A549 (cell line): ENCODE measurements at places on chromosomes 16 and 17.
A peak's percentile ranks its signal among the peaks of the same experiment; 100 is the strongest.

- peak; percentile 97 for DNase-seq
Measured at GRCh38 chr17:19762515-19762961, 14.4 kb upstream of the ALDH3A1 start.

GRCh38 chr17:41633556-41634199, 9.3 kb upstream of the KRT17 start:
- DNase-seq: no peak

GRCh38 chr17:28033972-28034714, 8.3 kb upstream of the NLK start:
- no peak for DNase-seq

GRCh38 chr17:17081304-17081940, 39.2 kb downstream of the MPRIP start:
- DNase-seq: no peak

GRCh38 chr17:27625856-27626255, 5.1 kb upstream of the LGALS9 start:
- DNase-seq: no peak

DNA sequence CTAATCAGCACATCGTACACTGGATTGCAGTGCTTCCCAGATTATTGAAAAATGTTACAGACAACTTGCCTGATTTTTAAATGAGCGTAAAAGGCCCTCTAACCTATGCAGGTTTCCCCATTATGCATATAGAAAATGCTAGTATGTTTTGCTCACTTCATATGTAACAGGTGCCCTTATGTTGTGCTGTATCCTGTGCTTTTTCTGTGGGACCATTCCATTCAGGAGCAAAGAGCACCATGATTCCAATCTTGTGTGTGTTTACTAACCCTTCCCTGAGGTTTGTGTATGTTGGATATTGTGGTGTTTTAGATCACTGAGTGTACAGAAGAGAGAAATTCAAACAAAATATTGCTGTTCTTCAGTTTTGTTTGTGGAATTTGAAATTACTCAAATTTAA, 12.9 kb downstream of the PTRH2 start:
- no peak for DNase-seq

DNA sequence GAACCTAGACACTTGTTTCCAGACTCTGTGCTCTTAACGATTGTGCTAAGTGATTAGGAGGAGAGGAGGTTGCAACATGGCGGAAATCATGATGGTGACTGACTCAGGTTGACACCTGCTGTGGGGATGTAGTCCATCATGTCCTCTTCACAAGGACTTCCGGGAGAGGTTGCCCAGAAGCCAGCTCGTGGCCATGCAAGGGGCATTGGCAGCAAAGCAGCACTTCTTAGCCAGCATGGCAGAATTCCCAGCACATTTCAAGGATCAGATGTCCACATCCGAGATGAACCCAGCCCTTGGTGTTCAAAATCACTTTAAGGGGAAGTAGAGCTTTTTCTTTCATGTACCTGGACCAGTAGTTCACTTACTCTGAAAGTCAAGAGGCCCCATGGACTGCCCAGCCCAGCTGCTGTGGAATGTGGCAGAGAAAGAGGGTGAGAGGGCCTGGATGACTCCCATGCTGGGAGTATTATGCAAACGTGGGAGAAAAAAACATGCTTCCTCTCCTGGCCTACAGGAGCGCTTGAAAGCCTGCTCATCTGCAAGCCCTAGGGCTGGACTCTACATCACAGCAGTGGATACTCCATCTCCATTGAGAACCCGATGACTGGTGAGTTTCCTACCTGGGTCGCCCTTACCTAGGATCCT, 65.5 kb downstream of the IRX6 start:
- no peak for DNase-seq

- no peak for DNase-seq
Measured at GRCh38 chr17:49583889-49584288, 8.2 kb downstream of the NXPH3 start.

GRCh38 chr17:79988185-79988971, 47.3 kb downstream of the TBC1D16 start:
- DNase-seq: peak; percentile 83

GRCh38 chr17:19573075-19573474, 39.4 kb downstream of the SLC47A1 start:
- DNase-seq: no peak

GRCh38 chr17:72118335-72119076, 2.3 kb upstream of the SOX9 start:
- DNase-seq: peak; percentile 79

- no peak for DNase-seq
Measured at GRCh38 chr17:40453881-40454612, 10.8 kb downstream of the IGFBP4 start.

DNA sequence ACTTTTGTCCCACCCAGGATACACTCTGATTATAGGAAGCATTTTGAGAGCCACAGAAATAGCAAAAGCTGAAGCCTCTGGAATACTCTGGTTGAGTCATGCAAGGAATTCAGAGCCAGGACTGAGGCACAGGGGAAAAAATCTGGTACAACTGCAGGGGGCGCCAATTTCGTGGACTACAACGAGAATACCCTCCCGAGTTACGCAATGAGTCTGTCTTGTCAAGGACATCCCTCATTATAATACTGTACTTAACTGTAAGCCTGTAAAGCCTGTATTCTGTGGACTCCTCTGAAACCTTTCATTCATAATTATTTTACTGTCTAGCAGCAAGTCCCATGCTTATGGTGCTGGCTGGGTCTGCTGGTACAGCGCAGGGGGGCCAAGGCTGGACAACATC, 7.8 kb downstream of the HOXB1 start:
- peak; percentile 48 for DNase-seq

- no peak for DNase-seq
Measured at GRCh38 chr17:68804777-68805520, 150.2 kb downstream of the ABCA8 start.

DNA sequence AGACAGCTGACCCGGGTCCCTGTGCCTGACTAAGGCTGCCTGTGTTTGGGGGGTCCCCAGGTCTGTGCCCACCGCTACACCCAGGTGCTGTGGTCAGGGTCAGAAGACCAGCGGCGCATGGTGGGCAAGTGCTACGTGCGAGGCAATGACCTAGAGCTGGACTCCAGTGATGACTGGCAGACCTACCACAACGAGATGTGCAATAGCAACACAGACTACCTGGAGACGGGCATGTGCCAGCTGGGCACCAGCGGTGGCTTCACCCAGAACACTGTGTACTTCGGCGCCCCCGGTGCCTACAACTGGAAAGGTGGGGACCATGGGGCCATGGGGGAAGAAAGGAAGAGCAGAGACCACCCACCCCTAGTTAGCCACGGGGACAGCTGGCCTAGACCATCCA, 12.1 kb downstream of the ITGA3 start:
- DNase-seq: no peak

DNA sequence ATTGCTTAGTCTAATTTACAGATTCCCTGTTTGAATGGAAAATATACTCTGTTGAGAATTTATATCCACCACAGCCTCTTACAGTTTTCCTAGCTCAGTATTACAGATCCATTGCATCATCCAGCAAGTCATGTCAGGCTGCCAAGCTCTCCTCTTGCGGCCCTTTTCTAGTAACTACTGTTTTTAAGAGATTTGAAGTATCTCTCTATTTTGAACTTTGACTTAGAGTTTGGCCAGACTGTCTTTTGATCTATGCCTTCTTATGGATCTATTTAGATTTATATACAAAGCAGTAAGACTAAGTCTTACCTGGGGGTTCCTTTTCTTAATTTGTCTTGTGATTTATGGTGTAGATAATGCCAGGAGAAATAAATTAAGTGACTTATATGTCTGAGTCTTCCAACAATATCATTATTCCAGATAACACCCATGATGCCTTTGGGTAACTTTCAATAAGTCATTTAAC, 53.1 kb upstream of the ABCC11 start:
- DNase-seq: peak; percentile 12

GRCh38 chr17:62178579-62178978, 113.5 kb upstream of the MED13 start:
- DNase-seq: peak; percentile 47

DNA sequence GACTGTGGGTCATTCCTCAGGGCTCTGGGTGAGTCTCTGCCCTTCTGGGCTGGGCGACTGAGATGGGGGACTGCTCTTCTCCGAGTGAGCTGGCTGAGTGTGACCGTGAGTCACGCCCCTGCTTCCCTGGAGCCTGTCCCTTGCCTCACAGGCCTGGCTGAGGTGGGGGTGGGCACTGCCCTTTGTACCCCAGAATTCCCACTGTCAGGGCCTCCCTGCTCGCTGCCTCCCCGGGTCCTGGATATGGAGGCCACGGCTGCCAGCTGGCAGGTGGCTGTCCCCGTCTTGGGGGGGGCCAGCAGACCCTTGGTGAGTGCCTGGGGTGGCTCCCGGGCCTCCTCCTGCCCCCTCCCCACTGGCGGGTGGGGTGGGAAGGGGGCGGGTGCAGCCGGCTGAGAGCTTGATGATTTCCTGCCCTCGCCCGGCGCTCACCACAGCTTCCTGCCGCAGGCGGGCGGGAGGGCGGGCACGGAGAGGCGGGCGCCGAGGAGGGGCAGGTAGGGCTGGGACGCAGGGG, at the start of gene LAT:
TSS of gene LAT (plus strand) at position 434 of the 517 bp plus-strand sequence. CDS start 366 bp downstream, outside the sequence.
- DNase-seq: peak; percentile 25

GRCh38 chr17:83075270-83075880, 4.0 kb upstream of the METRNL start:
- no peak for DNase-seq

DNA sequence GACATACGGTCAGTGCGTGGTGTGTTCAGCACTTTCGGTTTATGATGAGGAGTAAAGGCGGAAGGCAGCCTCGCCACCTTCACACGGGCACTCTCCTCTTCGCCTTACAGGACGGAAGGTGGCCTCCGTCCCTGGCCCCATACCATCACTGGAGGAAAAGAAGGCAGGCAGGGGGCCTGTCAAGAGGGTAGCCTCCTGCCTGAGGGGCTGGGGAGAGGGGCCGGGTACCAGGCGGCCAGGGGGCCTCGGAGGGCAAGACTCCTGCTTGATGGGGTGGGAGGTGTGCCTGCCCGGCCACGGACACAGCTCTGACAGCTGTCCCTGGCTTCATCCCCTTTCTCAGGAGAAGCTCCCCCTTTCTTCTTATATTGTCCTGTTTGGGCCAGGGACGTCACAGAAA, 15.6 kb upstream of the SLC38A8 start:
- DNase-seq: no peak

- DNase-seq: no peak
Measured at GRCh38 chr17:64502809-64503208, 3.3 kb downstream of the DDX5 start.

DNA sequence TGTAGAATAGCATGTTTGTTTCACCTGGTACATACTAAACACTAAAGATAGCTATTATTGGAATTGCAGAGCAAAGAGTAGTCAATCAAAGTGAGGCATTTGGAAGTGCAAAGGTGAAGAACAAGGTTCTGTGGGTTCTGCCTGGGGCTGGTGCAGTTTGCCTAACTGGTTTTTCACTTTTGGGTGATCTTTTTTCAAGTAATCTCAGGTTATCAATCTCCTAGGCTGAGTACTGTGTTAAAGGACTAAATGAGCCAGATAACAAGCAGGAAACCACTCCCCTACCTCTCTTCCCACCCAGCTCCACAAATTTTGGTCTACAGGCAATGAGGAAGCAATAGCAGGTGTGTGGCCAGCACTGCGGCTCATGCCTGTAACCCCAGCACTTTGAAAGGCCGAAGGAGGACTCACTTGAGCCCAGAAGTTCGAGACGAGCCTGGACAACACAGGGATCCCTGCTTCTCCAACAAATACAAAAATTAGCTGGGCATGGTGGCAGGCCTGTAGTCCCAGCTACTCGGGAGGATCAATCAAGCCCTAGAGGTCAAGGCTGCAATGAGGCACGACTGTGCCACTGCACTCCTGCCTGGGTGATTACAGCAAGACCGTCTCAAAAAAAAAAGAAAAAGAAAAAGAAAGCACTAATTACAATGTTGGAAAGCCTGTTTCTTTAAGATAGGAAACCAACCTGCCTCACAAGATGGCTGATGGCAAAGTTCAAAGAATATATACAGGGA, 2.0 kb upstream of the NTAN1 start:
- no peak for DNase-seq

GRCh38 chr16:61721544-61721943, 314.7 kb downstream of the CDH8 start:
- no peak for DNase-seq

- peak; percentile 65 for DNase-seq
Measured at GRCh38 chr16:85422632-85423550, 190.2 kb upstream of the GSE1 start.

DNA sequence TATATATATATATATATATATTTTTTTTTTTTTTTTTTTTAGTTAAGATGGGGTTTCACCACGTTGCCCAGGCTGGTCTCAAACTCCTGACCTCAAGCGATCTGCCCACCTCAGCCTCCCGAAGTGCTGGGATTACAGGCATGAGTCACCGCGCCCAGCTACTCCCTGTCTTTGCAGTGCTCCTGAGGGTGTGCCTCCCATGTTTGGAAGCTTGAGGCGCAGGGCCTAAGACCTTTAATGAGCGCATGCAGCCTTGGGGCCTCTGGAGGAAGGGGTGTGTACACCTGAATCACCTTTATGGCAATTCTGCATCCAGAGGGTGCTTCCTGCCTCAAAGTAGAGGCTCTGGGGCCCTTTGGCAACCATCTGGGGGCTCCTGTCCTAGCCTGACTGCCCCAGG, 219.4 kb upstream of the CIBAR2 start:
- no peak for DNase-seq

DNA sequence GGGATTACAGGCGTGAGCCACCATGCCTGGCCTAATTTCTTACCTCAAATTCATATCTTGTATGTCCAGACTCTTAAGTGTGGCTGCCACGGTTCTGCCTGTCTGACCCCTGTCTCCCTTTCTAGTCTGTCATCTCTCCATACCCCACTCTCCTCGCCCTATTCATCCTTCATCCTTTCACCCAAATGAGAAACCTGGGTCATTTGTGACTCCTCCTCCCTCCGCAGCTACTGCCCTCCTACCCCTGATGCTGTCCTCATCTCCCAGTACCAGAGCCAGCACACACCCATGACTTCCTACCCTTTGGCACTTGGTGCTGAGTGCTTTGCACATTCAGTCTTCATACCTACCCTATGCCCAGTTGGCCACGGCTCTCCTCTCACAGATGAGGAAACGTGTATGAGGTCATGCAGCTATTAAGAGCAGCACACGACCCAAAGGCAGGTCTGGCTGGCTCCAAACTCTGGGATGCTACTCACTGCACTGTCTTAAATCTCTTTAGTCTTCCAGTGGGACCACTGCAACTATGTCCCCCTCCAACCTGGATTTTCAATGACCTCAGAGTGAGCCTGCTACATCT, 1.6 kb downstream of the SPATA32 start:
- DNase-seq: no peak

- DNase-seq: peak; percentile 94
Measured at GRCh38 chr17:55750750-55751657, at the start of gene PCTP. Gene PCTP (plus strand): TSS chr17:55751051. CDS start chr17:55751104, 53 bp downstream.

DNA sequence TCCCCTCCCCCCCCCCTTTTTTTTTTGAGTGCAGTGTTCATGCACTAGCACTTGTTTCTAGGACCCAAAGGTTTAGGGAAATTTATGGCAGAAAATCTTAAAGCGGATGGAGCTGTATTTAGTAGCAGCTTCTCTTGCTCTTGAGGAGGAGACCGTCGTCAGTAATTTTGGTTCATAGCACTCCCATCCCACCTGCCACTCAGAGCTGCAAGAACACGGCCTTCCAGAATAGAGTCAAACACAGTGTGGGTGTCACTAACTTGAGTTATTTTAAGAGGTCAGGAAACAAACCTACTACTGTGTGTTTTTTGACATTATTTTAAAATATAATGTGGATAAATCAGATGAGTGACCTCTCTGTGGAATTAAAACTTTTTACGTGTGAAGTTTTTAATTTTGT, 37.3 kb downstream of the SEC14L1 start:
- DNase-seq: no peak

GRCh38 chr17:9239246-9239792, 218.0 kb downstream of the NTN1 start:
- no peak for DNase-seq

- DNase-seq: no peak
Measured at GRCh38 chr17:8372422-8372821, 4.1 kb downstream of the KRABD2 start.
